Colonic mucosa (tissue), 4 donors: ENCODE measurements at places on chromosomes 5 and 9. TPM values are rescaled to one million over a fixed set of nuclear protein-coding genes. Genes with fewer than 3 reads are reported as not detected.

The ZDHHC12 gene
- total RNA-seq: 129 TPM

The C5orf46 gene
- total RNA-seq: not detected

The KIAA0825 gene
- total RNA-seq: 1.1 TPM

The PHF24 gene
- total RNA-seq: not detected

The CCDC192 gene
- not detected for total RNA-seq

GRCh38 chr5:19266791-19267190, 721.2 kb downstream of the CDH18 start:
- DNase-seq: no peak

DNA sequence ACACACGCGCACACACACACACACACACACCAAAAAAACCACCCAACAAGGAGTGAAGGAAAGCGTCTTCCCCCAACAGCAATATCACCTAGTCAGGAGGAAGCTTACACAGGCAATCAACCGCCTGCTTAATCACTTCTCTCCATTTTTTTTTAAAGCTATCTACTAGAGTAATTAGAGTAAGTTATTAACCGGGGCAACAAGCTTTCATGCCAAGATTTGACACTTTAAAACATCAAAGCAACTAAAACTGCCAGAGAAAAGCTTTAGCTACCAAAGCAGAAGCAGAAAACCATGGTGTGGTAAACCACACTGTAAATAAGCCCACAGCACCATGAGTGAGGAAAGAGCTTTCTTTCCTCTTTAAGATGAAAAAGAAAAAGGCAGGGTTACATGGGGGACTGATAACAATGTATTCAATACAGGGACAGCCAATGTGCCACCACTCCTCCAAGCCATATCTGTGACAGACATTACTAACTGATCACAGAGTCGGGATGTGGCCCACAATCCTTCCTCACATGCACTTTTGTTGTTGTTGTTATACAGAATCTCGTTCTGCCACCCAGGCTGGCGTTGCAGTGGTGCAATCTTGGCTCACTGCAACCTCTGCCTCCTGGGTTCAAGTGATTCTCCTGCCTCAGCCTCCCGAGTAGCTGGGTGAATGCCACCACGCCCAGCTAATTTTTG, 282.1 kb downstream of the CRB2 start:
- no peak for DNase-seq

- DNase-seq: peak; percentile 55
Observed at GRCh38 chr5:154296525-154297159, 106.1 kb downstream of the GALNT10 start.

- no peak for DNase-seq
Observed at GRCh38 chr5:131640043-131640856, 5.2 kb upstream of the RAPGEF6 start.

DNA sequence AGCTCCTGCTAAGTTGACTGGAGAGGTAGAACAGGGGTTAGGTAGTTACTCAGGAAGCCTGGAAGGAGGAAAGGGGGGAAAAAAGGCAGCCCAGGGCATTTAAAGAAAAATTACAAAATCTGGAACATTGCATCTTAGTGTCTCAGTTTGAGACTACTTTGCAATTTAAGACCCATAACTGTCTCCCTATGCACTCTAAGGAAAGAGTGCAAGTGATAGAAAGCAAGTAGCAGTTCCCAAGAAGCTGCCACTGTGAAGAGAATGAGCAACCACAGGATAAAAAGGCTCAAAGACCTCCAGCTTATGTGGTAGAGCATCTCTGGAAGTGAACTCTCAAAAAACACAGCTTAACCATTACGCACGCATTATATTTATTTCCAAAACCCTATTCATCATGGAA, 141.8 kb downstream of the SLCO4C1 start:
- DNase-seq: no peak

GRCh38 chr5:172897481-172898217, 61.6 kb upstream of the RPL26L1 start:
- DNase-seq: no peak

DNA sequence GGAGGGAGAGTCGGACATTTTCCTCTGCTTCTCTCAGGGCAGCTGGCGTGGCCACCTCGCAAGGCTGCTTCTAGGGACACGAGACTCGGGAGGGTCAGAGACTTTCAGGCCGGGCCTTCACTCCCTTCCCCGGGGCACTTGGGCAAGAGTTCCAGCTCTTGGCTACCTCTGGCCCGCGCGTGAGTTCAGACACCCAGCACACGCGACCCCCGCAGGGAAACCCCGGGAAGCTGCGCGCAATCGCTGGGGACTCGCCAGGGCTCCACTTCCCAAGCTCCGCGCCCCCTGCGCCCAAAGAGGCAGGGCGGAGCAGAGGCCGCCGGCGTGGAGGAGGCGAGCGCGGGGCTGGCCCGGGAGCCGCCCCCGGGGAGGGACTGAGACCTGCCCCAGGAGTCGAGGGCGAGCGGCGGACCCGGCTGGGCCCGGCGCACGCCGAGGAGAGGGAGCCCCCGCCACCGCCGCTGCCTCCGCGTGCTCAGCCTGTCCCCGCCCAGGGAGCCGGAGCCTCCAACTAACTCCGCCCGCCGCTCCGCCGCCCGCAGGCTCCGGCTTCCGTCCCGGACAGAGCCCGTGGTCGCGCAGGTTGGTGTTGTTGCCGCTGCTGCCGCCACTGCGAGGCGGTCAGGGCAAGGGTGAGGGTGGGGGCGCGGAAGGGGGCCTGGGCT, at the start of gene PAM:
TSS of gene PAM (plus strand) at position 539 of the 665 bp plus-strand sequence. CDS start 110,891 bp downstream, outside the sequence.
- peak; percentile 79 for DNase-seq

GRCh38 chr5:134188092-134188491, 11.3 kb upstream of the SKP1 start:
- DNase-seq: no peak

GRCh38 chr9:107323836-107324585, 40.9 kb downstream of the RAD23B start:
- no peak for DNase-seq

GRCh38 chr5:149865746-149866145, 78.8 kb downstream of the PDE6A start:
- DNase-seq: no peak
